Stimulated activated CD4-positive, alpha-beta T cell treated with anti-CD3 and anti-CD28 coated beads, Interleukin-12 subunit alpha, Interleukin-12 subunit beta, amount 100 ng/mL, for 4 hours (primary cell): ENCODE measurements at places on chromosomes 4 and X.

- DNase-seq, result no peak
Measured at GRCh38 chr4:122167369-122167768, 15.2 kb downstream of the BLTP1 start.

DNA sequence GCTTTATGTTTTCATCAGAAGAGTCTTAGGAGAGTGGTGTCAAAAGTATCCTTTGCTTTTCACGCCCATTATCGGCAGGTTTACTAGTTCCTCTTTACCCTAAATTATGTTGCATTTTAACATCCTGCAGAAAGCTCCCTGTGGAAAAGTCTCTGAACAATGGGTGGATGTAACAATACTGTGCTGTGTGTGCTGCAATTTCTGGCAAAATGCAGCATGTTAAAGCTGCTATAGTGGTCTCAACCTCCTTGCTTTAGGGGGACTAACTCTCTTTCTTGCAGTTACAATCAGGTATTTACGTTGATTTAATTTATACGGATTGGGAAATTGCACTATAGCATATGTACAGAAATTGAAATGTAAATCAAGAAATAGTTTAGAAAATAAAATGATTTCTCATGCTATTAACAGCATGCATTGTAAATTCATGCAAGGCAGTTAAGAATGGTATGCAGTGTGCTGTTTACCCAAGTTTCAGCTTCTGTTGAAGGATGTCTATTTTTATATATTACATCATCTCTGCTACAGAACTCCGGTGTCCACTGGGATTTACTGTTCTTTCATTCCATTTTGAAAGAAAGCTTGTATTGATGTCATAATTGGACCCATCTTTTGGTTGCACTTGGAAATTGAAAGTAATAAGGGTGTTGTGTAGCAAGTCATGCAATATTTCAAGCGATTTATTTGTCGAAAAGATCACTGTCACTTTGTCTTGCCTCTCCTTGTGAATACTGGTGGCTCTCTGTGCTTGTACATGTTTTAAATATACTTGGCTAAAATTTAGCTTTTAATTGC, 145.7 kb downstream of the RAPGEF2 start:
- DNase-seq, result no peak

DNA sequence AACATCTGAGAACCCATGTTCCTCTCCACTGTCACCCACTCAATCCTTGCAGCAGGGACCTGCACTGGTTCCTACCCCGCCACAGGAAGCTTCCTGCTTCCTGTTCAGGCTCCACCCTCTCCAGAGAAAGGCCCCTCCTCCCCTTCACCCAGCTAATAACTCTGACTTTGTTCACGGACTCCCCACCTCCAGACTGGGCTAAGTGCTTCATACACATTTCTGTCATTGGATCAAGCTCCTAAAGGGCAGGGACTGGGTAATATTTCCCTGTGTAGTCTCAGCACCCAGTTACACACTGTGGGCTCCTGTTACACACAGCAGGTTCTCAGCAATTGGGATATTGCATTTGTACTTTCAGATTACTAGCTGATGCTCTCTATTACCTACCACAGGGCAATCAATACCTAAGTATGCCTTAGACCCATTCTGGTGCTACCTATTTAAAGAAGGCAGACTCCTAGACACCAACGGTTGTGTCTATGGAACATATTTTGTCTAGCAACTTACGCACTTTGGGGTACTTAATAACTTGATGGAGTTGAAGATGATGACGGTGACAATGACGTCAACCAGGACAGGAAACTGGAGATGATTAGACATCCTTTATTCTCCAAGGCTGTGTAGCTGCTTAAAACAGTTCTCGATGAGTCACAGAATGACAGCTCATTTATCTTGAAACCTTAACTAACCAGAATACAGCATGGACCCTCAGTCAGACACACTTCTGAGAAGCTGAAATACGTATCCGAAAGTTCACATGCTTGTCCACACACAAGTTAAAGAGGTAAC, 58.1 kb downstream of the MAML3 start:
- peak; percentile 43 for DNase-seq

GRCh38 chr4:86582410-86582809, 11.7 kb upstream of the PTPN13 start:
- no peak for DNase-seq

GRCh38 chr4:153204247-153204671, at the start of gene TRIM2:
TRIM2 (plus strand) TSS chr4:153204443; CDS start chr4:153204531, 88 bp downstream.
- no peak for DNase-seq

- no peak for DNase-seq
Measured at GRCh38 chr4:11497212-11497806, 68.6 kb upstream of the HS3ST1 start.

- DNase-seq, result no peak
Measured at GRCh38 chrX:115459883-115460880, 100.8 kb upstream of the PLS3 start.

DNA sequence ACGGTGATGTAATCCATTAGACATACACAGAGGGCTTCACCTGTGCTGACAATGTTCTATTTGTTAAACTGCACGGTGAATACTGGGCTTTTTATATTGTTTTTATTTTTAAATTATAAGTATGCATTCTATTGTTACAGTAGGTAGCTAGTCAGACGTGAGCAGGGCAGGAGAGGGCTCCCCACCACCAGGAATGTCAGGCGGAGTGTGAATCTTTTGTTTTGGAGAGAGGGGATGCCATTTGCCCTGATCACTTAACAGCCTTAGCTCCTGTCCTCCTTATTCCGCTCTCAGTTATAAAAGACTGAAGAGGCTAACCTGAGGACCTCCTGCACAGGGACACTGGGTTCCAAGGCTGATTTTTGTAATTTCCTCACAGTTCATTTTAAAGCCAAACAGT, 151.6 kb upstream of the TAPT1 start:
- no peak for DNase-seq

GRCh38 chrX:54076903-54077302, 32.6 kb upstream of the PHF8 start:
- DNase-seq, result no peak

DNA sequence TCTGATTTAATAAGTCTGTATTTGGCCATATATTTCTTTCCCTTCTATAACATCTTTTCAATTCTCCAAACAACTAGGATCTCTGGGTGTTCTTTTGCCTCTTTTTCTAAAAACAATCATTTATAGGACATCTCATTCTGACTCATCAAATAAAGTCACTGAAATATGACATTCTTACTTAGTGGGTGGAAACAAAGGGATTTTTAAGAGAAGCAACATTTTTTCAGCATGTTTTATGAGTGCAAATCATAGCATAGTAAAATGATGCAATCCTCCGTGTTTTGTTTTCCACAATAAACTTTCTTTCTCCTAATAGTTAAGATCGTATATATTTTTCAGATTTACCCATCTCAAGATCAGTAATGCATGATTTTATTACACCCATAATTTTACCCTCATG, 179.8 kb downstream of the SPCS3 start:
- no peak for DNase-seq

DNA sequence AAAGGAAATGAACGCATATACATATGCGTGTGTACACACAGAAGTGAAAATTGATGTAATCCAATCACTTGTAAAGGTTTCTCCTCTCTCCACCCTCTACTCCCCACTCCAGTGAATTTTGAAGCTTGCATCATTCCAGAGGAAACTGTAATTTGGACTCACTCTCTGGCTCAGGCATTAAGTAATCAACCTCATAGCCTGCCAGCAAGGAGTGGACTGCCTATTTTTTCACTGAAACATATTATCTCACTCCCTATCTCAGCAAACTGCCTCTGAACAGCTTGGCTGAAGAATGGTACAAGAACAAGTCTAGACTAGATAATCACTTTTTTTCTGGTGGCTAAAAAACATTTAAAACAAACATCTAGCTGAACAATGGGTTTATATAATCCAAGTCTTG, 124.2 kb downstream of the C4orf51 start:
- DNase-seq, result no peak

DNA sequence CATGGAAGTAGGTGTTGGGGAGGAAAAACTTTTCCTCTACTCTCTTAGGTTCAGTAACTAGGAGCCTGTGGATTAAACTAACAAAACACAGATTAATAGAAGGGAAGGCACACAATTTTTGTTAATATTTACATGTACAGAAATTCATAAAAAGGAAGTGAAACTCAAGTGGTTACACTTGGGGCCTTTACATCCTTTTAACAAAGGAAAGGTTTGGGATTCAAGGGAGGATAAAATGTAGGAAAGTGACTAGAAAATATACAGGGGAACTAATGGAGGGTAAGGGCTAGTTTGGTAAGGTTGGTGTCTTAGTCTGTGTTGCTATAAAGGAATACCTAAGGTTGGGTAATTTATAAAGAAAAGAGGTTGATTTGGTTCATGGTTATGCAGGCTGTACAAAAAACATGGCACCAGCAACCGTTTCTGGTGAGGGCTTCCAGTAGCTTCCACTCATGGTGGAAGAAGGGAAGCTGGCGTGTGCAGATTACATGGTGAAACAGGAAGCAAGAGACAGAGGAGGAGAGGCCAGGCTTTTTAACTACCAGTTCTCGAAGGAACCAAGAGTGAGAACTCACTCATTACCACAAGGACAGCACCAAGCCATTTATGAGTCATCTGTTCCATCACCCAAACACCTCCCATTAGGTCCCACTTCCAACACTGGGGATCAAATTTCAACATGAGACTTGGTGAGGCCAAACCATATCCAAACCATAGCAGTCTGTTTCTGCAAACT, 124.4 kb downstream of the CHRDL1 start:
- DNase-seq, result no peak

DNA sequence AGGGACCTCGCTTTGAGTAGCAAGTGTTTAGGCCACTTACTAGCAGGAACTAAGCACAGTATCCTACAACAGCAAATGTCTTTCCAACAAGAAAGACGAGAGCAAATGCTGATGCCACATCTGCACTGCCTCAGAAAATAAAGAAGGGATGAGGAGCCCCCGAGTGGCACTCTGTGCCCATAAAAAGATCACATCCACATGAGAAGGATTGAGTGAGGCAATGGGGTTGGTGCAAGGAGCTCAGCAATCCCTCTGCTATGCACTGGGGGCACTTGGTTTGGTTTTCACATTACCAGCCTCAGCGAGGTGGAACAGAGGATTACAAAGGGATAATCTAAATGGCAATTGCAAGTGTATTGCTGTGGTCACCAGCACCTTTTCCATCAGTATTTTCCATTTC, 252.8 kb upstream of the SLC7A11 start:
- no peak for DNase-seq

- peak; percentile 10 for DNase-seq
Measured at GRCh38 chr4:18593297-18594002, 571.9 kb upstream of the LCORL start.

DNA sequence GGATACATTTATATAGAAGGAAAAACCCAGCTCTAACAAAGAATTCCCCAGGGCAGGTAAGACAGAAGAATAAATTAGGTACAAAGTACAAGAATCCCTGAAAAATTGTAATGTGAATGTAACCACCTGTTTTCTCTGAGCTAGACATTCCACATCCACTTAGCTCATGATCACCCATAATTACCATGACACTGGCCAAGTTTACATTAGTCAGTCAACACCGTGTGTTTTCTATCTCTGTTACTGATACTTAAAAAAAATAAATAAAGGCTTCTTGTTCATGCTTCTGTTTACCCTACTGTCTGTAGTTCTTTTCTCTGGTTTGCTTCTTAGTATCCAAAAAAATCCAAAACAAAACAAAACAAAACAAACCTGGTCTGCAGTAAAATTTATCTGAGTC, 66.0 kb downstream of the CBLL2 start:
- no peak for DNase-seq

- DNase-seq, result peak; percentile 67
Measured at GRCh38 chrX:11787564-11787963, 29.5 kb downstream of the MSL3 start.

- DNase-seq, result peak; percentile 10
Measured at GRCh38 chr4:183099537-183100297, 660 bp downstream of the WWC2 start.

- peak; percentile 11 for DNase-seq
Measured at GRCh38 chrX:19554786-19555185, 39.5 kb upstream of the MAP3K15 start.

DNA sequence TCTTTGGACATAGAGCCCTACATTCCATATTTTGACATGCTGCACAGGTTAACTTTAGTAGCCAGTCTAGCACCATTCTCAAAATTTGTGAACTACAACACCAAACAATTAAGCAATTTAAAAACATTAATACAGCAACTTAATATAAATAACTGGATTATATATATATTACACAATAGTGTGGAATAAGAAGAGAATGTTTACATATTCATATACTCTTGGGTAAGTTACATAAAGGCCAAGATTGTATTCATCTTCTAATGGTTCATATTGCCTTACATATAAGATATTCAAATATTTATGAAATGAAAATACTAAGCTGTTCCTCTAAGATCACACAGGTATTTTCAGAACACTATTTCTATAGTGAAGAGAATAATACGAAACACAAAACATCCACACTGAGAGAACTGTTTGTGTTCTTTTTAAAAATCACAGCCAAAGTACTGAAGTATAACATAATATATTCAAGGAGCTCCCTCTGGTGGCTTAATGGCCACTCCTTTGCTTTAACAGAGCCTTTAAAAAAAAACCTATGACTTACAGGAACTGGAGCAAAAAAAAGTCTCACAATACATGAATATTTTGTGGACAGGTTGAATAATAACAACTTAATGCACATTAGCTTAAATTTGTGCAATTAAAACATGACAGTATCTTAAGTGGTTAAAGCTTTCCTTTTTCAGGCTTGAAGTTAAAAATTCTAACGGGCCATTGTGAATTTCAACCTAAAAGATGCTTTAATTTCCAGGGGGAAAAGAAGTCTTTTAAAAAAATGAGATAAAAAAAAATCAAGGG, 46.2 kb downstream of the NEK1 start:
- DNase-seq, result no peak

GRCh38 chr4:105193536-105193935, 46.9 kb downstream of the TET2 start:
- DNase-seq, result no peak

GRCh38 chr4:2599304-2599654, 62.8 kb downstream of the FAM193A start:
- no peak for DNase-seq

GRCh38 chrX:69131886-69132285, 33.4 kb downstream of the PJA1 start:
- no peak for DNase-seq

- DNase-seq, result no peak
Measured at GRCh38 chr4:174066611-174067205, 216.8 kb downstream of the FBXO8 start.

- no peak for DNase-seq
Measured at GRCh38 chr4:31104577-31104976, 384.4 kb downstream of the PCDH7 start.

GRCh38 chr4:91621446-91621845, 682.3 kb upstream of the GRID2 start:
- DNase-seq, result no peak

DNA sequence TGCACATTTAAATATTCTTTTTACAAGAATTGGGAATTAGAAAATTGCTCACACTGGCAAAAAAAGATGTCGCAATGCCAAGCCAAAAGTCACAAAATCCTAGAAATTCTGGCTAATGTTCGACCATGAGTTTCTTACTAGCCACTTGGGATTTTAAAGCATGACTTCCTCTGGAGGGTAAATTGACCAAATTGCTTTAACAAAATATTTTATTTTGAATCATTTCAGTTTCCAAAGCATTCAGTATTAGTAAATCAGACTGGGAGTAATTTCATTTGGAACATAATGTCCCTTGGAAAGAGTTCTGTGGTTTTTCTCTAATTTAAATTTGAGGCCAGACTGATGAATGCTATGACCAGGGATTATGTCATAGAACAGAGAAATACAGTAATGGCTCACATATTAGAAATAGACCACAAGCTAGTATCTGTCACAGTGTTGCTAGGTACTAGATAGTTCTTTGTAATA, 7.6 kb upstream of the CXCL5 start:
- DNase-seq, result no peak
